A549 treated with ZK216348 at 1 μM for 4 hours (cell line): ENCODE measurements at places on chromosomes 1 and 21. TPM values are rescaled to one million over a fixed set of nuclear protein-coding genes. Genes with fewer than 3 reads are reported as not detected.

Gene ZBTB21
- total RNA-seq = 3.4 to 7.9 TPM (median 7.2 TPM) in 5 replicates

Gene CFHR1
- total RNA-seq = 0.14 to 0.35 TPM (median 0.25 TPM) in 4 of 5 replicates, not detected in the other

Gene SLAMF6
- not detected in 5 replicates for total RNA-seq

Gene KCNK2
- 0.11 to 0.45 TPM (median 0.16 TPM) in 3 of 5 replicates, not detected in the others for total RNA-seq

Gene TYW3
- 15.4 to 20.5 TPM (median 18.2 TPM) in 5 replicates for total RNA-seq

Gene CELA3A
- not detected in 5 replicates for total RNA-seq

Gene PADI1
- 0.86 to 2.1 TPM (median 1.9 TPM) in 5 replicates for total RNA-seq

Gene SETD4
- 8.7 to 12.4 TPM (median 10.0 TPM) in 5 replicates for total RNA-seq

Gene GBP5
- total RNA-seq = 0.18 TPM in 1 of 5 replicates, not detected in the others

Gene ITLN2
- 0.14 to 1.1 TPM (median 0.36 TPM) in 5 replicates for total RNA-seq

Gene NGF
- total RNA-seq = 1.6 to 2.4 TPM (median 1.8 TPM) in 5 replicates

Gene RASSF5
- total RNA-seq = 0.87 to 1.6 TPM (median 0.95 TPM) in 5 replicates

Gene KRTAP7-1
- total RNA-seq = not detected in 5 replicates

Gene TNFRSF18
- 0.35 TPM in 1 of 5 replicates, not detected in the others for total RNA-seq

Gene CDCA8
- 44.6 to 52.4 TPM (median 46.6 TPM) in 5 replicates for total RNA-seq

Gene OR10Z1
- total RNA-seq = not detected in 5 replicates

Gene PCBP3
- total RNA-seq = 0.89 to 2.4 TPM (median 1.8 TPM) in 5 replicates

Gene GJA9
- total RNA-seq = not detected in 5 replicates

Gene PTPN7
- total RNA-seq = 0.05 to 0.26 TPM in 2 of 5 replicates, not detected in the others

Gene SLC25A34
- 0.12 to 0.48 TPM (median 0.28 TPM) in 5 replicates for total RNA-seq
